ENCODE measurements at places on chromosomes 7 and 10.

DNA sequence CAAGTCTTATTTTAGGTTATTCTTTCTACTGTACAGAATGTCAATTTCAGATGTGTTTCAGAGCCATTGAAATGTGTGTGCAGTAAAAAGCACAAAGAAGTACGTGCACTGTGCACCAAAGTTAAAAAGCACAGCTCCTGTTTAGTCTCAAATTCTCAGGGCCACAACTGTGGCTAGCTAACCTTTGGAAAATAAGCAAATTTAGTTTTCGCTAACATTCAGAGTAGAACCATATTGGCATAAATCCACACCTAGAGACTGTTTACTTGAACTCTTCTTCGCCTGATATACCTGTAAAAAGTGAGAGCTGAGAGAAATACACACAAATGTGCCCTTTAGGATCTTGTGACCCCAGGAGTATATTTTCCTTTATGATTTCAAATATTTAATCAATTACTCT lies 353.9 kb downstream of the TFEC start:
- no peak for DNase-seq

DNA sequence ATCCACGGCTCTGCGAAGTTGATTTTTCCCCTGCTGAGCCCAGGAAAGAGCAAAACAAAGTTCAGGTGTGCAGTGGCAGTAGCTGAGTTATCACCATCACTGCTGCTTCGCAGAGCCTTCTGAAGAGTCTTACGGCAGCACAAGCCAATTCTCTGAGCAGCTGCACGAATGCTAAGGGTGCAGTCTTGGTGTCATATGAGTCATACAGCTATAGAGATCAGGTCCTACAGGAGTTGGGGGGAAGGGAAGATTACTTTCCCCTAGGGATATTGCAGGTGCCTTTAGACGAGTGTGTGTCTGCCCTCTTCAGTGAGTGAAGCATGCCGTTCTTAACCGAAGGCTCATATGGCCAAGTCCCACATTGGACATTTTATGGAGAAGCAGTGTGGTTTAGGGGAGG lies 227.8 kb downstream of the CELF2 start:
- no peak for DNase-seq

DNA sequence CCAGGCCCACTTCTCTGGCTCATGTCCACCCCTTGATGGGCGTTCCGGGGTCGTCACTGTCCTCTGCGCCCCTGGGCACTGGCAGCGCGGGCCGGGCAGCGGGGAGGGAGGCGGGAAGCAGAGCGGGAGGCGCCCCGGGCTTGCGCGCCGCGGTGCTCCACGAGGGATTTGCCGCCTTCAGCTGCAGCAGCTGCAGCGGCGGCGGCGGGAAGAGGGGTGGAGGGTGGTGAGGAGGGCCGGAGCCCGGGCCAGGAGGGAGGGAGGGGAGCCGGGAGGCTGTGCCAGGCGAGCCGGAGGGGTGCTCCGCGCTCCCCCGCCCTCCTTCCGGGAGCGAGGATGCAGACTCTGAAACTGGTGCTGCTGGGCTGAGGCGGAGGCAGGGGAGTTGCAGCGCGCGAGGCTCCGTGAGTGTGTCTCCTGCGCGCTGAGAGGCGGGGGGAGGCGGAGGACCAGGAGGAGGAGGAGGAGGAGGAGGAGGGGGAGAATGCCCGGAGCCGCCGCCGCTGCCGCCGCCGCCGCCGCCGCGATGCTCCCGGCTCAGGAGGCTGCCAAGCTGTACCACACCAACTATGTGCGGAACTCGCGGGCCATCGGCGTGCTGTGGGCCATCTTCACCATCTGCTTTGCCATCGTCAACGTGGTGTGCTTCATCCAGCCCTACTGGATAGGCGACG lies at the start of gene LHFPL3:
Gene LHFPL3, plus strand, starts transcription at position 308 of the 674 bp plus-strand sequence.
- peak; percentile 6 for DNase-seq

DNA sequence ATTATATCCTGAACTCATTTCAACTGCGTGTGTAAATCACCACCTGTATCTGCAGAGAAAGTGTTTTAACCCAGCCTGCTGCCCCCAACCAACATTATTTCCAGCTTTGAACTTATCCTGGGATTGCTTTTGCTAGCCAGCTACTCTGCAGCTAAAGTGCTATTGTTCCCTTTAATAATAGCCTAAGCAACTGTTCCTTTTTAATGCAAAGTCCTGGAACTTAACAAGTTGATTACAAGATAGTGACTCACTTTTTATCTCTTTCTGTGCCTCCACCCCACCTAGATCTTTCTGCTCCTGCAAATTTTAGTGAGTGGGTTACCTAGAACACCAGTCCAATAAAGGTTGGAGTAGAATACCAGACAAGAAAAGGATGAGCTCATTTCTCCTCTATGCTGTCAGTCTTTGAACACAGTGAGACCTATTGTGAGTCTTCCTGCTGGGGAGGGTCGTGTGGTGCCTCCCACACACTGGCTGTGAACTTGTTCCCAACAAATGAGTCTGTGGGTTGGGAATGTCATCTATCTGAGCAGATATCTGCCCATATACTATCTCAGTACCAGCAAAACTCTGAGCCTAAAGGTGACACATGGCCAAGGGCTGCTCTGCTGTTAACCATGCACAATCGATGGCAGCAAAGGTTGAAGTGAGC lies 137.7 kb downstream of the FAM204A start:
- no peak for DNase-seq

GRCh38 chr10:101812606-101813005 lies 5.6 kb downstream of the OGA start:
- DNase-seq, result no peak

- no peak for DNase-seq
These were observed 51.2 kb downstream of the HIF1AN start for GRCh38 chr10:100586959-100587358.

DNA sequence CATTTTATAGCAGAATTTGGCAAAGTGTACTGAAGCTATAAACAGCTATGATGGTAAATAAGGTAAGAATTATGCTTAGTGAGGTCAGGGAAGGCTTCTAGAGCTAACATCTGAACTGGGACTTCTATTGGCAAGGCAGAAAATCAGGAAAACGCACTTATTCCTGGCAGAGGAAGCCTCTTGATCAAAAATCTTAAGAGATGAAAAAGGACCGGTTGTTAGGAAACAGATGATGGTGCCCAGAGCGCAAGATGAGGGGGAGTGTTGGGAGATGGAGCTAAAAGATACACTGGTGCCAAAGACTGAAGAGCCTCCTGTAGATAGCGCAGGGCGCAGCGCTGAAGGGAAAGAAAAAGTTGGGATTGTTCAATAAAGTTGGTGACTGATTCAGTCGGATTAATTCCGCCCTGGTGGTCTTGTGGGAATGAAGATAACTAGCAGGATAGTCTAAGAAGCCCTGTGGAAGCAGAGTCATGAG lies 550 bp upstream of the CALU start:
- no peak for DNase-seq

GRCh38 chr10:130179640-130180039 lies 43.4 kb downstream of the GLRX3 start:
- DNase-seq, result peak; percentile 19

GRCh38 chr7:3991731-3992231 lies 690.3 kb upstream of the FOXK1 start:
- no peak for DNase-seq

- no peak for DNase-seq
These were observed 688.1 kb downstream of the SUGCT start for GRCh38 chr7:40822861-40823260.

DNA sequence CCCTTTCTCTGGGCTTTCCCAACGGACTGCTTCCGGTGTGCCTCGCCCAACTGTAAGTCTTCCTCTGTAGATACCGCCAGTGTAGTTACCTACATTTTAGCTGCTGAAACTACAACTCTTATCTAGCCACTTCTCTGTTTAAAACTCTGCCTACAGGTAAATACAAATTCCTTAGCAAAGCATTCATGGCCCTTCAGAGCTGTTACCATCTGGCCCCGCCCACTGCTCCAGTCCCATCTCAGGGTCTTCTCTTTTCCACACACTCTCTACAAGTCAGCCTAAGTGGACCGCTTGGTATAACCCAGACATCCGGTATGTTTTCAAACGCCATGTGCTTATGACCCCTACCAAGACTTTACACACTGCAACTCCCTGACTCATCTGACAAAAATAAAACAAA lies 41.0 kb upstream of the LAMB4 start:
- no peak for DNase-seq

GRCh38 chr7:142112086-142112485 lies 568 bp downstream of the MGAM2 start:
- DNase-seq, result no peak

GRCh38 chr7:2460641-2461040 lies 15.6 kb downstream of the GRIFIN start:
- DNase-seq, result peak; percentile 78

- DNase-seq, result no peak
These were observed 109.1 kb upstream of the FAM180A start for GRCh38 chr7:135857519-135858274.

DNA sequence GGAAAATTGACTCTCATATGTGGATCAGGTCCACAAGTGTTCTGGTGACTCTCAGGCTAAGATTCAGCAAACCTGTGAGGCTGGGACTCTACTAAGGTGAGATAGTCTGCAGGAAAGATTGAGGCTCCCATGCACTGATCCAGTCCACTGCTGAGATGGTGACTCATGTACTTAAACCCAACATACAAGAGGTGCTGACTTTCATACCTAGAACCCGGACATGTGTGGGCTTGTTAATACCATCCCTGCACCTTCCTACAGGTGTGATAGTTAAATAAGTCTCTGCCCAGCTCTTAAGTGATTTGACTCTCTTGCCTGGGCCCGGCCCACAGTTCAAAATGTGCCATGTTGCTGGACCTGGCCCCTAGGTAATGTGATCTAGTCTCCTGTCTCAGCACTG lies 27.1 kb upstream of the ZNF107 start:
- DNase-seq, result no peak

- DNase-seq, result no peak
These were observed 18.5 kb downstream of the ABRAXAS2 start for GRCh38 chr10:124820121-124820520.

DNA sequence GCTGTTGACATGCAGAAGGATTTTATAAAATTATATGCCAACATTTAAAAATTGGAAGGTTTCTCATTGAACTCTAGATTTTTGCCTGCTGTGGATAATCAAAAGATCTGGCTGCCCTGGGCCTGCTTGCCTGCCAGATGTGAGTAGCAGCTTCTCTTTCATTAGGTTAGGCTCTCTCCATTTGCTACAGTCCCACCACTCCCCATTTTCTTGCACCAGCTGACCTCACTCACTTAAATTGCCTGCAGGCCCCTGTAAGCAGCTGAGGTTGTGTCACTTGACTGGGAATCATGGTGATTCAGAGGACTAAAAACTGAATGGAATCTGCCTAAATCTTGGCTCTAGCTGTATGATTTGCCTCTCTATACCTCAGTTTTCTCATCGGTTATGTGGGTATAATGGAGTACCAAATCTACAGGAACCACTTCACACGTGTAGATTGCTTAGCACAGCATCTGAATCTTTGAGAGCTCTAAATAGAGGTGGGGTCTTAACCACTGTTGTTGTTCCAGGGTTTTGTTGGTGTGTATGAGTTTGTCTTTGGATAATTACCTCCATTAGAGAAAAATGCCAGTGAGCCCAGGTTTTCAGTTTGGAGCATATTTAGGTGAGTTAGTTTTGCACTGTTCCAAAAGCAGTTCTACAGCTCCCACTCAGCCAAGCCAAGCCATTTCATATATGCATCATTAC lies 18.6 kb upstream of the RAPGEF5 start:
- DNase-seq, result no peak

DNA sequence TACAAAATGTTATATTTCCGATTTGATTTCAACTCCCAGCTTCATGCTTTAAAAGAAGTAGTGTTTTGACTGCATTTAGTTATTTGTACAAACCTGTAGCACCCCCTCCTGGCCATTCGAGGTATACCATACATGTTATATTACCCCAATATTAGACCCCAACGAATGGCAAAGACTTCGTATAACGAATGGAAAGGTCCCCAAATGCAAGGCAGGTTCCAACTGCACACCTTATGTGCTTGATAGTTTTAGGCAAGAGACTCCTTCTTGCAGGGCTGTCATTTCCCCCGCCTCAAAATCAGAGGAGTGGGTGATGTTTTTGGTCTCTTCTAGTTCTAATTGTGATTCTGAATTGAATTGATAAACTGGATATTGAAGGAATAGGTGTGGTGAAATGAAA lies 101.1 kb upstream of the TARP start:
- no peak for DNase-seq

- DNase-seq, result no peak
These were observed 474.4 kb upstream of the GALNT17 start for GRCh38 chr7:70657571-70657970.

DNA sequence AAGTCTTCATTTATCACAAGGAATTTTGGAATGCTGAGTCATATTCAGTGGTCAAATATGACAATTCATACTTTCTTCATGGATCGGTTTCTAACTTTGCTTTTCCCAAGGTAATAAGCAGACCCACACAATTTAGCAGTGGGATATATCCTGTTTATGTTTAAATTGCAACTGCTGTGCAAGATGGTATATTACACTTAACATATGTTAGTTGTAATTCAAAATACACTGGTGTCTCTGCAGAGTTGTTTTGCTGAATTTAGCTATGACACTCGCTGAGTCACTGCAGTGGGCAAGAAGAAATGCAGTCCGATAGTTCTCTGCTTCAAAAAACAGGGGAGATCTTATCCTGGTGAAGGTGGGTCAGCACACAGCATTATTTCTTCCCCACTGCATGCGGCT lies 194.8 kb upstream of the PTN start:
- peak; percentile 15 for DNase-seq

GRCh38 chr7:55179931-55180682 lies 161.3 kb downstream of the EGFR start:
- DNase-seq, result no peak

GRCh38 chr10:111556666-111557065 lies 479.8 kb downstream of the ADRA2A start:
- DNase-seq, result no peak

- no peak for DNase-seq
These were observed 17.2 kb downstream of the INPP5F start for GRCh38 chr10:119742947-119743648.

DNA sequence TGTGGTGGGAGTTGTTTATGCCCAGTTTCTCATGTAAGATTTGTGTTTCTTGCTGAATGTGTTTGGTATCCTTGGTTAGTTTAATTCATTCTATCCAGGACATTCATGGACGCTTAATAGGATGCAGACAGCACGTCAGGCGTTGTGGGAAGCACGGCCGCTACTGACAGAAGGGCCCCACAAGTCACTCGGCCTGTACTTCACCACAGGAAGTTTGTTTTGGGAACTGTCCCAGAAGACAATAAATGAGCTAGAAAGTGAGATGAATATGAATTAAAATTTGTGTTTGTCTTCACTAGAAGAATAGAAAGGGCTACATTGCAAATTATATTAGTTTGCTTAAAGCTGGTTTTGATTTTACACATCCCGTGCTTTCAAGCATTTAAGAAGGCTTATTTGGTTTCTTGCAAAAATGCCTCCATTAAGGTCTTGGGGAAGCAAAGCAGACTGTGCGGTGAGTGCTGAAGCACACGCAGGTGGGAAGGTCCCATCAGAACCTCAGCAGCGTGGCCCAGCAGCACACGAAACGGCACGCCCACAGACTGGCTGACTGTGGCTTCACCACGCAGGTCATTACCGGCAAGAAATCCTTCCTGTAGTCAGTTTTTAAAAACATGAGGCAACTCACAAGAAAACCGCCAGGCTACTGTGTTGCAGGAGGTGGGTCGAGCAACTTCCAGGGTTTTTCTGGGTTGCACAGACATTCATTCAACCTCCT lies 74.1 kb downstream of the VIPR2 start:
- DNase-seq, result no peak

- DNase-seq, result no peak
These were observed 220.8 kb downstream of the FANK1 start for GRCh38 chr10:126117196-126117595.
